ENCODE measurements at places on chromosomes 13 and 19. TPM values are rescaled to one million over a fixed set of nuclear protein-coding genes. Genes with fewer than 3 reads are reported as not detected.
A peak's percentile ranks its signal among the peaks of the same experiment; 100 is the strongest.

DNA sequence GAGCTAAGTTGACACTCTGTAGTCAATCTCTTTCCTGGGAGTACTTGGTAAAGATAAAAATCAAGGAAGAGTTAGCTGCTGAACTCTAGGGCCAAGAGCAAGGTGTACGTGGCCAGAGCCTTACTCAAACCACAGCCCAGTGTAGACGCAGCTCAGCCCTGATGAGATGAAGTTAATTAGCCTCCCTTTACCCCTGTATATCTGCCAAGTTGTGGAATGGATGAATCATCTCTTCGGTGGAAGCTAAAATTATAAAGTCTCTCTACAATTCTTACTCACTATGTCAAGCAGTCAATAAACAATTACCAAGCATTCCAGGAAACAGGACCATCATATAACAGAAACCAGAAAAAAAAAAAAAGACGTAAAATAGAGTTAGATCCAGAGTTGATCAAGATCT, 146.9 kb upstream of the UFM1 start:
- no peak overlapping the region for H3K27ac ChIP-seq
- no peaks in the 10 kb centered on the region for H3K36me3 ChIP-seq
- no peak overlapping the region for H3K4me3 ChIP-seq

- H3K27ac ChIP-seq: no peak overlapping the region
- H3K27me3 ChIP-seq: no peaks in the 10 kb centered on the region
- no peaks in the 10 kb centered on the region for H3K4me1 ChIP-seq
- peaks cover 22% of the 10 kb centered on the region for H3K36me3 ChIP-seq
Measured at GRCh38 chr13:113628291-113629270, 29.4 kb downstream of the ATP4B start.

DNA sequence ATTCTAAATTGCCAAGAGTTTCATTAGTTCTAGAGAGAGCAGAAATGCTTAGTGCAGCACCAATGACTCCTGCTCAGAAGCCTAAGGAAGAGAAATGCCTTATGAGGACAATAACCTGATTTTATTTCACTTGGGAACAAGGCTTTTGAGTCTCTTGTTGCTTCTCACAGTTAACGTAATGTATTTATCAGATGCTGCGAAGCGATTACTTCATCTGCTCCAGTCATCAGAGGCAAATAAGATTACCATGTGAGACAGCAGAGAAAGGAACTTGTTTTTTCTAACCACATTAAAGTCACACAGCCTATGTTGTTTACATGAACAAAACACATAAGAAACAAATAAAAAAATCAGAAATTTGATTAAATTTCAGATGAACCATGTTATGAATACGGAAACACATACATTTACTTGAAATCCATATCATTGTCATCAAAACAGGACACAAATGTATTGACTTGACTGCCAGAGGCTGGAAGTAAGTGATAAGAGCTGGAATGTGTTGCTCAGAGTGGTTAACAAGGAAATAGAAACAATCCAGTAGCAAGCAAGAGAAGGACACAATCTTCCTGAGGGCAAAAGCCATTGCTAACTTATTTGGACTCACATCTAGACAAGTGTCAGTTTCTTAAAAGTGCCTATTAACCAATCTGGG, 147.3 kb downstream of the LHFPL6 start:
- no peak overlapping the region for H3K4me3 ChIP-seq
- DNase-seq: no peak
- no peaks in the 10 kb centered on the region for H3K36me3 ChIP-seq
- H3K4me1 ChIP-seq: peaks cover 16% of the 10 kb centered on the region
- H3K27me3 ChIP-seq: no peaks in the 10 kb centered on the region

GRCh38 chr13:110652764-110653163, 37.4 kb downstream of the NAXD start:
- peaks cover 6% of the 10 kb centered on the region for H3K4me1 ChIP-seq
- H3K27ac ChIP-seq: no peak overlapping the region
- peaks cover 10% of the 10 kb centered on the region for H3K36me3 ChIP-seq
- no peaks in the 10 kb centered on the region for H3K27me3 ChIP-seq
- DNase-seq: no peak
- H3K4me3 ChIP-seq: no peak overlapping the region

- no peaks in the 10 kb centered on the region for H3K4me1 ChIP-seq
- H3K4me3 ChIP-seq: no peak overlapping the region
- H3K27me3 ChIP-seq: no peaks in the 10 kb centered on the region
- no peak overlapping the region for H3K27ac ChIP-seq
- H3K36me3 ChIP-seq: no peaks in the 10 kb centered on the region
Measured at GRCh38 chr13:109836629-109837607, 50.5 kb upstream of the IRS2 start.

DNA sequence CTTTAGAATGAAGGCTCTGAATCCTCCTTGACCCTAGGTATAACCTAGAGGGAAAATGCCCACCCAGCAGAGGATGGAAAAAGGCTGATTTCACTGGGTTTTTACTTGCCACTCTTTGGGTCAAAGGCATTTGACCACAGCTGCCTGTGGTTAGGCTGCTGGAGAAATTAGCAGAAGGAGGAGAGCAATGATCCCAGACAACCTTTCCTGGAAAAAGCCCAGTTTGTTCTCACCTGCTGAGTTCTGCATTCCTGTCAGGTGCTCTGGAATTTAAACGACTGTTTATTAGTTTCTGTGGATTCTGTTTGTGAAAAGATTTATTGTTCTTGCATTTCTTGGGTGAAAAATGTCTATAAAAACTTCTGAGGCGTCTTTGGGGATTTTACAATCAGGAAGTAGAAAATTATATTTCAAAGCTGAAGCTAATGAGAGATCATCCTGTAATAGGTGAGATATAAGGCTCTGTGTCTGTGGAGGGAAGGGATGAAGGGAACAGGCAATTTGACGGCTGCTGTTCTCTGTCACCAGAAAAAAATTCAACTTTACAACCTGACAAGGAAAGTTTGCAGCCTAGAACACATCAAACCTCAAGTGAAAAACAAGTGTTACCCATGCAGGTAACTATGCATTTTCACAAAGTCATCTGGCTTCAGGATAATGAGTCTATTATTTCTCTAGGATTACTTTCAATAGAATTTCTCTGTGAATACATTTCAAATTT, 519.7 kb downstream of the DIAPH3 start:
- no peaks in the 10 kb centered on the region for H3K4me1 ChIP-seq
- no peaks in the 10 kb centered on the region for H3K36me3 ChIP-seq
- no peak overlapping the region for H3K4me3 ChIP-seq
- H3K27ac ChIP-seq: no peak overlapping the region

- H3K4me3 ChIP-seq: no peak overlapping the region
- H3K27ac ChIP-seq: no peak overlapping the region
- no peaks in the 10 kb centered on the region for H3K27me3 ChIP-seq
Measured at GRCh38 chr19:7004313-7004931, 16.8 kb downstream of the MBD3L2B start.

- no peaks in the 10 kb centered on the region for H3K27me3 ChIP-seq
- no peaks in the 10 kb centered on the region for H3K4me1 ChIP-seq
- DNase-seq: no peak
- no peaks in the 10 kb centered on the region for H3K36me3 ChIP-seq
Measured at GRCh38 chr13:106095919-106096318, 439.5 kb downstream of the EFNB2 start.

DNA sequence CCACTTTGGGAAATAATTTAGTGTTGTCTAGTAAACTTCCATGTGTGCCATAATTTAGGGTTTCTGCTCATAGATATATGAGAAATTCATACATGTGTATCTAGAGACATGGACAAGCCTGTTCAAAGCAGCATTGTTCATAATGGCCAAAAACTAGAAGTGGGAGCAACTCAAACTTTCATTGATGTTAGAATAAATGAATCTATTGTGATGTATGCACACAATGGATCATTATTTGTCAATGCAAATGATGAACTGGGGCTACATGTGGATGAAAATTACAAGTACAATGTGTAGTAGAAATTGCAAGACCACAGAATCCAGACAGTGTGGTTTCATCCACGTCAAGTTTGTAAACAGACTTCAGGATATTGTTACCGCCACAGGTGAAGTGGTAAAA, 284.7 kb downstream of the SLC7A1 start:
- H3K27ac ChIP-seq: no peak overlapping the region
- no peaks in the 10 kb centered on the region for H3K4me1 ChIP-seq
- H3K4me3 ChIP-seq: no peak overlapping the region
- H3K36me3 ChIP-seq: no peaks in the 10 kb centered on the region

DNA sequence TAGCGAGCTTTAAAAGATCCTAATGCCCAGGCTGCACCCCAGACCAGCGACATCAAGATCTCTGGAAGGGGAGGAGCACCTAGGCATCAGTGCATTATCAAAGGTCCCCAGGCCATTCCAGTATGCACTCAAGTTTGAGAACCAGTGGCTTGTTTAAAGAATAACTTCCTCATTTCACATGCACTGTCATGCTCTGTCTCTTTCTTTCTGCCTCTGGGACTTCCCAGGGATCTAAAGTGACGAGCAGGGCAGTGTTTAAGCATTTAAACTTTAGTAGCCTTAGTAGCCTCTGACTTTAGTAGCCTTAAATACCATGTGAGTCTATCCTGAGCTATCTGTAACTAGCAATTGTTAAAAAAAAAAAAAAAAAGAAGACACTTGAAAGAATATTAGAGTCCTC, 8.9 kb upstream of the FARP1 start:
- no peak overlapping the region for H3K4me3 ChIP-seq
- no peaks in the 10 kb centered on the region for H3K4me1 ChIP-seq
- H3K27me3 ChIP-seq: no peaks in the 10 kb centered on the region

- no peak for DNase-seq
- H3K27me3 ChIP-seq: no peaks in the 10 kb centered on the region
- no peaks in the 10 kb centered on the region for H3K36me3 ChIP-seq
- H3K4me1 ChIP-seq: peaks cover 12% of the 10 kb centered on the region
Measured at GRCh38 chr19:11425719-11426457, 6.8 kb upstream of the RGL3 start.

DNA sequence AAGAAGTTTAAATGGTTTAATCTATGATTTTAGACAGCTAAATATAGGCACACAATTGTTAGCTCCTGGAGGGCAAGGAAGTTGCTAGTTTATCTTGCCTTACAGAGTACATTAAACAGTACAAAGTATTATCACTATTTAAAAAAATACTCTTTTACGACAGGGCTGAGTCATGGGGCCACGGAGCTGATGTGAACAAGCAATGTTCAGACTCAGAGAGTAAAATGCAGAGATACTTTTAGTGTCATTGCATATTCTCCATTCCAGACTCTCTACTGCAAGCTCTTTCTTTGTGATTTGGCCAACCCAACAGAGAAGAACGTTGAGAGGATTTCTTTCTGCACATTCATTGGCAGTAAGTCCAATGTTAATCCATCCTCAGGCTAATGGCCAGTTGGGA, 352.4 kb downstream of the SPRY2 start:
- no peak for DNase-seq
- no peaks in the 10 kb centered on the region for H3K27me3 ChIP-seq
- H3K4me1 ChIP-seq: no peaks in the 10 kb centered on the region
- H3K36me3 ChIP-seq: no peaks in the 10 kb centered on the region
- H3K27ac ChIP-seq: no peak overlapping the region
- H3K4me3 ChIP-seq: no peak overlapping the region

GRCh38 chr19:35862528-35862927, 5.8 kb downstream of the KIRREL2 start:
- H3K4me1 ChIP-seq: no peaks in the 10 kb centered on the region
- H3K27ac ChIP-seq: no peak overlapping the region
- H3K36me3 ChIP-seq: no peaks in the 10 kb centered on the region
- DNase-seq: no peak
- peaks cover 18% of the 10 kb centered on the region for H3K27me3 ChIP-seq
- H3K4me3 ChIP-seq: no peak overlapping the region

GRCh38 chr19:485583-486236, 10.6 kb upstream of the MADCAM1 start:
- H3K36me3 ChIP-seq: no peaks in the 10 kb centered on the region
- peaks cover 8% of the 10 kb centered on the region for H3K4me1 ChIP-seq
- peak overlapping the region; percentile 2 for H3K27ac ChIP-seq
- H3K4me3 ChIP-seq: no peak overlapping the region

- H3K36me3 ChIP-seq: no peaks in the 10 kb centered on the region
- H3K4me1 ChIP-seq: no peaks in the 10 kb centered on the region
- H3K27ac ChIP-seq: no peak overlapping the region
- H3K27me3 ChIP-seq: no peaks in the 10 kb centered on the region
Measured at GRCh38 chr19:33306853-33307792, 4.8 kb upstream of the CEBPA start.

DNA sequence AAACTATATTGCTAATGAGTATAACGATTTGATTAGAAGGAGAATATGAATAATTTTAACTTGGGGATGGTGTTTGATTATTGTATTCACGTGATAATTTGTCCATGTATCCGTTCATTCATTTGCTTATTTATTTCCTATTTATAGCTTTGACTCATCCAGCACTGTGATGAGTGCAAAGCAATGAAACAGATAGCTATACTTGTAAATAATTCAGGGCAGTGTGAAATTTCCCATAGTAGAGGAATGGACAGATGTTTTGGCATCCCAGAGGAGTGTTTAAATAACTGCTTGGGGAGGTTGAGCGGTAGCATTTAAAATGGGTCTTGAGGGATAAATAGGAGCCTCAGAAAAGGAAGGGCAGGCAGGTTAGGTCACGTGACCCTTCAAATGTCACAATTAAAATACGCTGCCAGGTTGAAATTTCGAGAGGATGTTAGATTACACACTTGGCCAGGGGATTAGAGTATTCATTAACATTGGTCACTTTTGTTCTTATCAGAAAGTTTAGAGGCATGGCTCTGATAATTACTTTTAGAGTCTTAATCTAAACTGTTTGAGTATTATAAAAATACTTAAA, 14.7 kb downstream of the FGF9 start:
- no peak overlapping the region for H3K4me3 ChIP-seq
- no peak overlapping the region for H3K27ac ChIP-seq
- H3K4me1 ChIP-seq: no peaks in the 10 kb centered on the region
- no peak for DNase-seq
- no peaks in the 10 kb centered on the region for H3K36me3 ChIP-seq

DNA sequence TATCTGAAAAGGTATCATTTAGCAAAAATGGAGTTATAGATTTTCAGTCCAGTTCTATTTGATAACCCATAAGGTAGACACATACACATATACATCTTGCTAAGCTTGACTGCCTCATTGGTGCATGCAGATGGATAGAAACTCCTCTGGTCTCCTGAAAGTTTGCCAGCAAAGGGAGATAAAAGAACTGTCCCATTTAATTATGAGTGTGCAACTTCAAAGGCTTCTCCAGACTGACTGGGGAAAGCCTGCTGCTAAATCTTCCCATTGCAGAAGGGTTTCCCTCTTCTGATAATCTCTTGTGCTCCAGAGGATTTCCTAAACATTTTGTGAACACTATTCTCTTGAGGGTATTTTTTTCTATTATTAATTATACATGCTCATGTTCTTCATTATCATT, 131.9 kb downstream of the ITGBL1 start:
- no peak overlapping the region for H3K4me3 ChIP-seq
- H3K27ac ChIP-seq: no peak overlapping the region

Gene TRAPPC5
- 85.3 TPM for total RNA-seq

Gene FCER2
- total RNA-seq: not detected

Gene CRLF1
- 33.6 TPM for total RNA-seq

Gene MKNK2
- 158 TPM for total RNA-seq

Gene PSPN
- 1.7 TPM for total RNA-seq

Gene ZNF284
- total RNA-seq: 3.0 TPM

Gene OR10H1
- total RNA-seq: not detected

Gene GFY
- not detected for total RNA-seq

Gene FXYD3
- not detected for total RNA-seq

Gene ERICH6B
- total RNA-seq: not detected

Gene MBOAT7
- 339 TPM for total RNA-seq
